Glutamatergic neuron (in vitro differentiated cells): ENCODE measurements at places on chromosomes 13 and 19. TPM values are rescaled to one million over a fixed set of nuclear protein-coding genes. Genes with fewer than 3 reads are reported as not detected.
A peak's percentile ranks its signal among the peaks of the same experiment; 100 is the strongest.

DNA sequence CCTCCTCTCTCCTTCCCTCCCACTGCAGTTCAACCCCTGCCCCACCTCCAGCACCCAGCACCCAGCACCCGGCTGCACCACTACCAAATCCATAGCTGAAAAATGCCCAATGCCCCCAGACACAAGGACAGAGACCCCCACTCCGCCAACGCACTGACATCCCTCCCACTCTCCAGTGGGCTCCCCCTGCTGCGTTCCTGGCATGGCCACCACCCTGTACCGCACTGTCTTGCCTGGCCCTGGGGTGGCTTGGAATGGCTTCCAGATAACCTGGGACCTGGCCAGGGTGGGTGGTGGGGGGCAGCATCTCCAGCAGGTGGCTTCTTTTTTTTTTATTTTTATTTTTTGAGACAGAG is 5.8 kb upstream of the MKNK2 start:
- no peak for DNase-seq
- no peak overlapping the region for H3K4me3 ChIP-seq
- peaks cover 12% of the 10 kb centered on the region for H3K27me3 ChIP-seq
- H3K36me3 ChIP-seq: no peaks in the 10 kb centered on the region
- H3K4me1 ChIP-seq: peaks cover 8% of the 10 kb centered on the region

GRCh38 chr13:98372876-98373275 is 195.8 kb upstream of the RNF113B start:
- H3K27me3 ChIP-seq: peaks cover 11% of the 10 kb centered on the region
- peak overlapping the region; percentile 15 for H3K27ac ChIP-seq
- H3K4me1 ChIP-seq: peaks cover 28% of the 10 kb centered on the region
- H3K36me3 ChIP-seq: peaks cover 22% of the 10 kb centered on the region
- no peak overlapping the region for H3K4me3 ChIP-seq

DNA sequence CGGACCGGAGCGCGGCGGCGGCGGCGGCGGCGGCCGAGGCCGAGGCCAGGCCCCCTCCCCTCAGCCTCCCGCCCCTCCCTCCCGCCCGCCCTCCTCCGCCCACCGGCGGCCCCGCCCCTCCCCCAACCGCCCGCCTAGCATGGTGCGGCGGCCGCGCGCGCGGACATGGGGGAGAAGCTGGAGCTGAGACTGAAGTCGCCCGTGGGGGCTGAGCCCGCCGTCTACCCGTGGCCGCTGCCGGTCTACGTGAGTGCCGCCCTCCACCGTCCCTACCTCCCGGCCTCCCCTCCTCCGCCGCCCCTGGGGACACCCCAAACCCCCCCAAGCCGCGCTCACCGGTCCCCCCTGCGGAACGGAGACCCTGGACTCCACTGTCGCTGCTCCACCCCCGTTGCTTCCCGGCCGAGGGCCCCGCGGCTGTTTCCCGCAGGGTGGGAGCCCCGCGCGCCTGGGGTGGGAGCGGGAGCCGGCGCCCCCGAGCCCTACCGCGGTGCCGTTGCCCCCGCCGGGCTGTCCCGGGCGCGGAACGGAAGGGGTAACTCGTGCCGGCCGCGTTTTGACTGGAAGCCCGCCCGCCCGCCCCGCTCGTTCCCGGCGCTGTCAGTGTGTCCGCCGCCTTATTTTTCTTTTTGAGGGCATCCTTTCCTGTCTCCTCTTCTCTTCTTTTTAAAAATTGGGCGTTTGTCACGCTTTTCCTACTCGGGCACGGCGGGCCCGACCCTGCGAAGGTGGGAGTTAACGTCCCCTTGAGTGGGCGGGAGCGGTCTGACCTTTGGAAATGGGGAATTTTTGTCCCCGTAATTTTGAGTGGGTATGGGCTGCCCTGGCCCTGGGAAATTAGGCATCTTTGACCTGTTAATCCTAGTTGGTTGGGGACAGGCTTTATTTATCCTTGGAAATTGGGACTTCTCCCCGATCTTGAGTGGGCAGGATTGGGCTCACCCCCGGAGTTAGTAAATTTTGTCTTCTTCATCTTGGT is 576 bp downstream of the DOT1L start:
- DNase-seq: peak; percentile 38
- H3K4me1 ChIP-seq: peaks cover 8% of the 10 kb centered on the region
- peak overlapping the region; percentile 80 for H3K27ac ChIP-seq
- peak overlapping the region; percentile 97 for H3K4me3 ChIP-seq

DNA sequence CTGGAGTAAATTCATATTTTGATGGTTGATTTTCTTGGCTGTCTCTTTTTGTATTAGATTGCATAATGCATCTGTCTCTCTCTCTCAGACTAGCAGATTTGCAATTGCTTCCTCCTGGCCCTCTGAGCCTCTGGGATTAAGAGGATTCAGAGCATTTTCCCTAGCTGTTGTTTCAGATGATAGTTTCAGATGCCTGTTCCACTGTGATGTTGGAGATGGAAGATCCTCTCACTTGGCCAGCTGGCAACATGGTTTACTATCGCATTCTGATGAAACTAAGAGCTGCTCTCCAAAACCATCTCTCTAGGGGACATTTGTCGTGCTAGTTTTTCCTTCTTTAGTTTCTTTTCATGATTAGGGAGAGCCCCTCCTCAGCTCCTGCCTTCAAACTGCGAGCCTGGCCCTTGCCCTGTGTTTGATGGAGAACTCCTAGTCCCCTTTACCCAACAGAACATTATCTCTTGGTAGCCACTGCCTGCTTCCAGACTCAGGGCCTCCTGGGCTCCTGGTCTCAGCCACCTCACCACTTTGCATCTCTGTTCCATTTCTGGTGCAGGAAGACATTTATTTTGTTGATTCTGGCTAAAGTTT is 244.6 kb downstream of the B3GLCT start:
- H3K27me3 ChIP-seq: peaks cover 3% of the 10 kb centered on the region
- DNase-seq: no peak
- peaks cover 30% of the 10 kb centered on the region for H3K4me1 ChIP-seq
- no peaks in the 10 kb centered on the region for H3K36me3 ChIP-seq

DNA sequence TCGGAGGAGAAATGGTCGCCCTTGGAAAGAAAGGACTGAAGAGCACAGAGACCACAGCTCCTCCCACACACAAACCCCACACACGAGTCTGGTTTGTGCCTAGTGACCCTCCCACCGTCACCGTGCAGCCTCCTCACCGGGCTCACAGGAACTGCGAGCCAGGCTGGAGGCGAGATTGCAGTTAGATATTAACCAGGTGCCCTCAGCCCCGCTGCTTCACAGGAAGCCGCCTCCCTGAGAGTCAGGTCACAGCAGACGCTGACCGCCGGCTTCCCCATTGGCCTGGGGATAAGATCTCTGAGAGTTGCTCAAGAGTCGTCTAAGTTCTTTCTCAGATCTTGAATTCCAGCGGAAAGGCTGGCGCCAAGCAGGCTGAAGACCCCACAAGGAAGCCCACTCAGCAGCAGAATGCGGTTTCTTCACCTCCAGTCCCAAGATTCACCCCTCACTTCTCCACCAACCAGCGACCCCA is 870 bp downstream of the ZNF44 start:
- peak; percentile 61 for DNase-seq
- H3K4me3 ChIP-seq: peak overlapping the region; percentile 99
- H3K27me3 ChIP-seq: peaks cover 3% of the 10 kb centered on the region
- peak overlapping the region; percentile 98 for H3K27ac ChIP-seq

DNA sequence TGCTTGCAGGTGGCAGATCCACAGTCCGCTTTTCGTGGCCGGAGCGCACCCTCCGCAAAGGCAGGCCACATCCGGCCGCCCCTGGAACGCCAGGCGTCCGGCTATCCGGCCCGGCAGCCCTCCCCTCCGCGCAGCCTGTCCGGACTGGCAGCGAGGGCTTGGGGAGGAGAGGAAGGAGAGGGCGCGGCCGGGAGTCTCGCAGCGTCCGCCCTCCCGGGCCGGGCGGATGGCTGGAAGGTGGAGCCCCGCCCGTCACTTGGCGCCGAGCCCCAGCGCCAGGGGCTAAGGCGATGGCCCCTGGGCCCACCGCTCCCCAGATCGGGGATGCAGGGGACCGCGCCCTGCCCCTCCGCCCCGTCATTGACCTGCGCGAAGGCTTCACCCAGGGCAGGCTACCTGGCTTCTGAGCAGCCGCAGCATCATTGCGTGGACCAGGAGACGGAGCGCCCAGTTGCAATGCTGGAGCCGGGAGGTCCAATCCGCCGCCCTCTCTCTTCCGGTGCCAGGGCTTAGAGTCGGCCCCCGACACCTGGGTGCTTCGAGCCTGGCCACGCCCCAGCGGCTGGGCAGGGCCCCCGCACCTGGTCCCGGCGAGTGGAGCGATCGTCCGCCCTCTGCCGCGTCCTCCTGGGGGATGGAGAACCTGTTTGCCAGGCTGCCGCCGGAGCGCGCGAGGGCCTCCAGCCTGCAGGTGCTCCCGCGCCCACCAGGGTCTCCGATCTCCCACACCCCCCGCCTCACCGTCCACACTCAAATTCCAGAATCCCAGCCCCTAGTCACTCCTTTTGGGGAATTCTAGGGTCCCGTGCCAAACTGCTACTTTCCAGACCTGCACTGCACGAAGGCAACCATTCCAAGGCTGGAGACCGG is at the start of gene FUT1:
FUT1 (minus strand) TSS at position 146 of the 870 bp plus-strand sequence. CDS start 1,360 bp downstream, outside the sequence.
- H3K4me1 ChIP-seq: peaks cover 7% of the 10 kb centered on the region
- peak within 1 kb of the TSS; percentile 55 for H3K27ac ChIP-seq
- H3K27me3 ChIP-seq: peaks cover 18% of the 10 kb centered on the region

The CEACAM8 gene
- total RNA-seq: not detected

The USP12 gene
- total RNA-seq: 24.9 TPM

The CD70 gene
- total RNA-seq: 4.7 TPM

The HIPK4 gene
- total RNA-seq: not detected
